ENCODE measurements at places on chromosomes 4 and X. TPM values are rescaled to one million over a fixed set of nuclear protein-coding genes. Genes with fewer than 3 reads are reported as not detected.

Gene PDS5A
- total RNA-seq = 59.8 TPM

Gene CUL4B
- 34.7 TPM for total RNA-seq

Gene MAGED4B
- 13.3 TPM for total RNA-seq

Gene MAGT1
- total RNA-seq = 86.8 TPM

Gene RPA4
- total RNA-seq = 0.57 TPM

Gene NAT8L
- 2.7 TPM for total RNA-seq

Gene C1QTNF7
- 2.2 TPM for total RNA-seq

Gene TMEM31
- 0.38 TPM for total RNA-seq

Gene PLP2
- 139 TPM for total RNA-seq

Gene KLHL5
- total RNA-seq = 47.8 TPM

Gene TLR1
- total RNA-seq = 18.0 TPM

Gene ASB12
- total RNA-seq = not detected

Gene GAB3
- total RNA-seq = 6.4 TPM

Gene SOWAHB
- total RNA-seq = 5.0 TPM

Gene INPP4B
- total RNA-seq = 18.9 TPM

Gene SYTL4
- total RNA-seq = 13.3 TPM

Gene SAGE1
- not detected for total RNA-seq

Gene CLTRN
- 30.7 TPM for total RNA-seq

Gene IL3RA
- 4.6 TPM for total RNA-seq

Gene ETNPPL
- not detected for total RNA-seq

Gene MAGEC3
- not detected for total RNA-seq

Gene ASMT
- 0.22 TPM for total RNA-seq

Gene RTL3
- total RNA-seq = not detected

Gene RTL9
- not detected for total RNA-seq

Gene SSX4
- total RNA-seq = not detected

Gene ZNF275
- total RNA-seq = 11.2 TPM

Gene SCLT1
- 16.0 TPM for total RNA-seq

Gene UGT2B10
- not detected for total RNA-seq

Gene PDCL2
- not detected for total RNA-seq

Gene SULT1E1
- 1.4 TPM for total RNA-seq

Gene PABPC4L
- total RNA-seq = 3.0 TPM

Gene NSUN7
- total RNA-seq = 7.6 TPM

Gene FAM133A
- not detected for total RNA-seq

Gene FATE1
- total RNA-seq = not detected

Gene DRP2
- total RNA-seq = 0.16 TPM

Gene ABRAXAS1
- 14.8 TPM for total RNA-seq

Gene NKX6-1
- 0.35 TPM for total RNA-seq

Gene CABS1
- not detected for total RNA-seq

Gene P2RY4
- total RNA-seq = 0.31 TPM

Gene CXCL10
- 1.4 TPM for total RNA-seq

Gene SSX4B
- not detected for total RNA-seq

Gene MTMR1
- 24.5 TPM for total RNA-seq

Gene RNF175
- 0.25 TPM for total RNA-seq

Gene DBET
- not detected for total RNA-seq

Gene PIR
- 7.0 TPM for total RNA-seq

Gene RASL11B
- 4.3 TPM for total RNA-seq

Gene NPY2R
- 0.54 TPM for total RNA-seq
